Activated B cell treated with CpG ODN at 0.5 μM for 24 hours (primary cell): ENCODE measurements at places on chromosomes 16 and 17. TPM values are rescaled to one million over a fixed set of nuclear protein-coding genes. Genes with fewer than 3 reads are reported as not detected.
A peak's percentile ranks its signal among the peaks of the same experiment; 100 is the strongest.

DNA sequence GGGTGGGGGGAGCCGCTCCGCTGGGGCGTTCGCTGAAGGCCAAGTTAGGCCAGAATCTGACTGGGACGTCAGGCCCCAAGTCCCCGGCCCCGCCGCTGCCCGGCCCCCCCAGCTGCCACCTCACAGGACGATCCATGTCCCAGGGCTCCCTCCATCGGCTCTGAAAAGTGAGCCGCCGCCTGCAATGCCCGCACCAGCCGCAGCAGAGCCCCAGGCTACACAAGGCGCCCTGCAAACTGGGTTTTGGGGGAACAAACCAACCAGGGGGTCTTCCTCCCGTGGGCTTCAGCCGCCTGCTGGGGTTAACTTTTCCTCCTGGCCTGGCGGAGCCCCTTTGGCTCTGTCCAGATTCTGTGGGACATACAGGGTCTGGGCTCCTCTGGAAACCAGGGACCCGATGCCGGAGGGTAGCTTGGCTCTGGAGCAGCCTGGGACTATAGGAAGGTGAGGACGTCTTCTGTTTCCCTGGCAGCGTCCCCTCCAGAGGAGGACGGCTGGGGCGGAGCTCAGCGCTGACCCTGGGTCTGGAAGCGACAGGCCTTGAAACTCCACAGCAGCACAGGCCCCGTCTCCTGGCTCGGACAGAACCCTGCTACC, 835 bp downstream of the NME4 start:
- no peak for DNase-seq
- peaks cover 4% of the 10 kb centered on the region for H3K36me3 ChIP-seq
- peak overlapping the region; percentile 24 for H3K27ac ChIP-seq
- no peaks in the 10 kb centered on the region for H3K27me3 ChIP-seq
- H3K4me3 ChIP-seq, result peak overlapping the region; percentile 29
- H3K4me1 ChIP-seq, result peaks cover 38% of the 10 kb centered on the region

GRCh38 chr17:64385187-64386083, 5.2 kb downstream of the PECAM1 start:
- no peak overlapping the region for H3K4me3 ChIP-seq
- H3K36me3 ChIP-seq, result peaks cover 71% of the 10 kb centered on the region
- H3K4me1 ChIP-seq, result peaks cover 12% of the 10 kb centered on the region

- H3K4me3 ChIP-seq, result no peak overlapping the region
- H3K27ac ChIP-seq, result no peak overlapping the region
- peaks cover 3% of the 10 kb centered on the region for H3K27me3 ChIP-seq
- peaks cover 9% of the 10 kb centered on the region for H3K36me3 ChIP-seq
Measured at GRCh38 chr17:2936771-2937321, 126.6 kb downstream of the OR1D5 start.

- H3K4me3 ChIP-seq, result no peak overlapping the region
- H3K4me1 ChIP-seq, result peaks cover 3% of the 10 kb centered on the region
- H3K36me3 ChIP-seq, result no peaks in the 10 kb centered on the region
- no peak overlapping the region for H3K27ac ChIP-seq
- H3K27me3 ChIP-seq, result no peaks in the 10 kb centered on the region
Measured at GRCh38 chr16:15913046-15913698, 24.8 kb upstream of the CEP20 start.

The ALOXE3 gene
- not detected in 2 replicates for total RNA-seq

The METTL9 gene
- 53.3 and 59.2 TPM in 2 replicates for total RNA-seq

GRCh38 chr16:67537636-67538591, 9.3 kb downstream of the RIPOR1 start:
- no peaks in the 10 kb centered on the region for H3K27me3 ChIP-seq
- H3K27ac ChIP-seq, result peak overlapping the region; percentile 93
- H3K36me3 ChIP-seq, result peaks cover 53% of the 10 kb centered on the region

The EMP2 gene
- total RNA-seq, result 0.20 TPM in 1 of 2 replicates, not detected in the other

The HOXB5 gene
- not detected in 2 replicates for total RNA-seq

DNA sequence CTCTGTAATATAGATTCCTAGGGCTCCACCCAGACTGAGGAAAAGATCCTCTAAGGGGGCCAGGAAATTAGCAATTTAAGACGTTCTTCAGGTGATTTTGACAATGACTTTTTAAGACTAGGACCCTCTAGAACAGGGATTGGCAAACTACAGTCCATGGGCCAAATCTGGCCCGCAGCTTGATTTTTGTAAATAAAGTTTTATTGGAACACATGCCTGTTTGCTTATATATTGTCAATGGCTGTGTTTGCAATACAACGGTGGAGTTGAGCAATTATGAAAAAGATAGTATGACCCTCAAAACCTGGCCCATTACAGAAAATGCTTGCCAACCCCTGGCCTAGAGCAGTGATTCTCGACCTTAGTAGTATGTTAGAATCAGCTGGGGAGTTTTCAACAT, 181.9 kb downstream of the SOX9 start:
- H3K4me1 ChIP-seq, result no peaks in the 10 kb centered on the region
- H3K36me3 ChIP-seq, result no peaks in the 10 kb centered on the region
- no peaks in the 10 kb centered on the region for H3K27me3 ChIP-seq
- H3K4me3 ChIP-seq, result no peak overlapping the region

The KRT17 gene
- total RNA-seq, result not detected in 2 replicates

DNA sequence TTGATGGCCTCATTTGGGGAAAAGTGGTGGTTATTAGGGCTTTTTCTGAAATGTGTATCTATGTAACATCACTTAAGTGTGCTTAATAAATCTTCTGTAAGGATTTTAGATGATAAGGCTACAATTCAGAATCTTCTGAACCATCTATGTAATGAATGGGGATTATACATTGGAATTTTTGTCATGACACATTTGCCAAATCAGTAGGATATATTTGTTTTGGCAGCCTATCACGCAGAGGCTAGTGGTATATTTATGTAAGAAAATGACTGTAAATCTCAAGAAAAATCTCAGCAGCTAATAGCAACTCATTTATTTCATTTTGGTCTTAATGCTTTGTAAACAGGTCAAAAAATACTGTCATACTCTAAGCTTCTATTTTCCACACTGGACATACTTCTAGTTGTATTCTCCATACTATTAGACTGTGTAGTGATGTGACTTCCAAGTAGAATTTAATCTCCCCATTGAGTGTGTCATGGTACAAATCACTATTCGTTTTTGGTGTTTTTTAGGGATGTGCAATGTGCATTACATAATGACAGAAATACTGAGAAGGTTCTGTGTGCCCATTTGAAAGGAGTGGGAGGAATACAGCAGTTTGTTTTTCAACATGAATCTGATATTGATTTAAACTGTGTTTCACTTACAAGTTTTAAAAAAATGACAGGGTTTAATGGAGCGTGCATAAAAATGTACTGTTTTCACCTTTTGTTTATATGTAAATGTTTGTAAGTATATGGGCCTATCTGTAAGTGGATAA, 29.2 kb downstream of the CLUH start:
- H3K27me3 ChIP-seq, result no peaks in the 10 kb centered on the region
- no peak overlapping the region for H3K4me3 ChIP-seq
- no peak for DNase-seq
- no peak overlapping the region for H3K27ac ChIP-seq
- H3K4me1 ChIP-seq, result no peaks in the 10 kb centered on the region

GRCh38 chr17:5825717-5826330, 241.5 kb upstream of the NLRP1 start:
- H3K27ac ChIP-seq, result no peak overlapping the region
- no peak for DNase-seq
- no peaks in the 10 kb centered on the region for H3K36me3 ChIP-seq

The MRPL58 gene
- total RNA-seq, result 28.4 and 31.8 TPM in 2 replicates

The SLC47A2 gene
- not detected in 2 replicates for total RNA-seq

The CTRL gene
- total RNA-seq, result 4.1 and 6.2 TPM in 2 replicates

DNA sequence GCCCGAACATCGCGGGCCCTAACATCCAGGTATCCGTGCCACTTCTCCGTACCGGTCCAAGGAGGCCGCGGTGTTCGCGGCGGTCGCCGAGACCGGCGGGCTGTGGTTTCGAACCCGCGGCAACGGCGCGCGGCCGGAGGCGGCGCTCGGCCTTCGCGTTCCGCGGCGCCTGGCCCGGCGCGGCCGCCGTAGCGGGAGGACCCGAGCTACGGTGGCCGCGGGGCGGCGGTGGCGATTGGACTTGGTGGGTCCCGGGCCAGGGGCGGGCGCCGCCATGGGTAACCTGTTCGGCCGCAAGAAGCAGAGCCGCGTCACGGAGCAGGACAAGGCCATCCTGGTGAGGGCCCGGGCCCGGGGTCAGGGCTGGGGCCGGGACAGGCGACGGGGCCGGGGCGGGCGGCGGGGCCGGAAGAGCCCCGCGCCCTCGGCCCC, at the start of gene CHMP6:
CHMP6 (plus strand) TSS at position 197 of the 432 bp plus-strand sequence; CDS start at position 275, 78 bp downstream.
- H3K4me1 ChIP-seq, result peaks cover 43% of the 10 kb centered on the region
- DNase-seq, result peak; percentile 81
- H3K36me3 ChIP-seq, result peaks cover 17% of the 10 kb centered on the region

- H3K4me1 ChIP-seq, result no peaks in the 10 kb centered on the region
- DNase-seq, result no peak
- no peak overlapping the region for H3K4me3 ChIP-seq
- no peak overlapping the region for H3K27ac ChIP-seq
- H3K27me3 ChIP-seq, result peaks cover 8% of the 10 kb centered on the region
Measured at GRCh38 chr16:56113223-56113622, 78.1 kb upstream of the GNAO1 start.

GRCh38 chr16:1325261-1325660, 8.2 kb upstream of the BAIAP3 start:
- H3K4me3 ChIP-seq, result no peak overlapping the region
- H3K4me1 ChIP-seq, result peaks cover 4% of the 10 kb centered on the region
- H3K27me3 ChIP-seq, result no peaks in the 10 kb centered on the region
- H3K27ac ChIP-seq, result no peak overlapping the region
- H3K36me3 ChIP-seq, result peaks cover 39% of the 10 kb centered on the region
- DNase-seq, result no peak

DNA sequence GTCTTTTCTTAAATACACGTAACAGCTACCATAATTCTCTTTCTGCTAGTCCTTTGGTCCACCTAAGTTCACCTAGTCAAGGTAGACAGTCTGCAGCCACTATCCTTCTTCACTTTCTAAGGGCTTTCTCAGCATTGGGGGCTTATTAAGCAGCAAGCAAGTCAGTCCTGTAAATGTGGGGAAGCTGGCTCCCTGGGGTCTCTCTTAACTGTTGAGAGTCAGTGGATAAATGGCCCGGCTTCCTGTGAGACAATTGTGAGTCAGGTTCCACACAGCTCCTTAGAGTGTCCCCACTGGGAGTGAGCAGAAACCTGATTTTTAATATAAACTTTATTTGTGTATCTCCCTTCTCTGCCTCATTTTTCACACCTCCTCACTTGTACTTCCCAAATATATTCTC, 132.1 kb downstream of the CDH13 start:
- no peaks in the 10 kb centered on the region for H3K36me3 ChIP-seq
- no peak overlapping the region for H3K4me3 ChIP-seq
- H3K4me1 ChIP-seq, result peaks cover 23% of the 10 kb centered on the region

The IRF8 gene
- total RNA-seq, result 234 and 248 TPM in 2 replicates

- H3K27ac ChIP-seq, result no peak overlapping the region
- H3K4me3 ChIP-seq, result no peak overlapping the region
- no peak for DNase-seq
- no peaks in the 10 kb centered on the region for H3K36me3 ChIP-seq
Measured at GRCh38 chr17:70332356-70333210, 163.3 kb downstream of the KCNJ2 start.
